Large intestine (tissue), 12 donors: ENCODE measurements at places on chromosomes 6 and 20. TPM values are rescaled to one million over a fixed set of nuclear protein-coding genes. Genes with fewer than 3 reads are reported as not detected.

DNA sequence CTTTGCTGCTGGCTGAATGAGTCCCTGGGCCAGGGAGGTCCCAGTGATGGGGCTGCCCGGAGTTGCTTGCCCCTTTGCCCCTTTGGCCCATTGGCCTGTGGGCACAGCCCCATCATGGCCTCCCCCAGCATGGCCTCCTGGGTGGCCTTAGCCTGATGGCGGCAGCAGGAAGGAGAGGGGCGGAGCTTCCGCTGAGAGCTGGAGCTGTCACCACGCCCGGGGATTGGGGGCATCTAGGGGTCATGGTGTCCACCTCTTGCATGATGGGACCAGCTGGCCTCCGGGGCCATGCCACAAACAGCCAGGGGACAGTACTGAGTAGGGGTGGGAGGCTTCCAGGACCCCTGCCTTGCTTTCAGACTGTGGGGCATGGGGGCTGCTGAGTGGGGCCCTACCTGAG lies 31.5 kb upstream of the GATA5 start:
- DNase-seq: no peak
- H3K4me1 ChIP-seq: no peaks in the 10 kb centered on the region
- H3K27ac ChIP-seq: no peak overlapping the region
- no peaks in the 10 kb centered on the region for H3K36me3 ChIP-seq
- peaks cover 20% of the 10 kb centered on the region for H3K27me3 ChIP-seq
- no peak overlapping the region for H3K4me3 ChIP-seq

- H3K4me3 ChIP-seq: no peak overlapping the region
- H3K27ac ChIP-seq: no peak overlapping the region
- H3K4me1 ChIP-seq: peaks cover 4% of the 10 kb centered on the region
- no peaks in the 10 kb centered on the region for H3K27me3 ChIP-seq
- DNase-seq: no peak
- no peaks in the 10 kb centered on the region for H3K36me3 ChIP-seq
Measured at GRCh38 chr6:13190376-13190775, 138.0 kb downstream of the TBC1D7 start.

DNA sequence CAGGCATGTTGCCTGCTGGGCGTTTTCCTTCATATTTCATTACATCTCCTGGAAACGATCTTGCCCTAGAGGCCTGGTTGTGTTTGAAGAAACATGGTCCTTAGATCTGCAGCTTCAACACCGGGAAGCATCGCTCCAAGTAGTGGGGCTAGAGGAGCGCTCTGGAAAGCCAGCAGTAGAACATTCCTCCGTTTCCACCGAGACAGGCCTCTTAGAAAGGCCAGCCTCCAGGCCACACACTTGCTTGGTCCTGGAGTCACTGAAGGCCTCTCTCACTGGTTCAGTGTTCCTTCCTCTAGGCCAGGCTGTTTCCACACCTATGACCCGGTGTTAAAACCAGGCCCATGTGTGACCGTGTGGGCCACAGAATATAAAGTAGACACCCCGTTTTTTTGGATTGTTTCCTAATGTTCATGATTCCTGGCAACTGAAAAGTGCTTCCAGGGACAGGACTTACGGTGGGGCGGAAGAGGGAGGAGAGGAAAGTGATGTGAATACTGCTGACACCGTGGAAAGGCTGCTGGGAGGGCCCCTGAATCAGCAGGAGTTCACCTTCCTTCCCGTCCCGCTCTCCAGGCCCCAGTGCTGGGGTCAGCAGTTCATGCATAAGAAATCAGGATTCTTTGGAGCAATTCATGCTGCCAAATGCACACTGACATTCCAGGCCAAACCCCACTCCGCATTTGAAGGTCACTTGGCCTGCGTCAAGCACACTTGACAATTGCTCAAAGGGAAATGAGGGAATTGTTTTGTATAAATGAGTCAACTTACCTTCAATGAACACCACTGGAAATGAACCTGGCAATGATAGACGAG lies 83.8 kb downstream of the IYD start:
- H3K27me3 ChIP-seq: no peaks in the 10 kb centered on the region
- DNase-seq: peak; percentile 21
- no peak overlapping the region for H3K27ac ChIP-seq
- no peak overlapping the region for H3K4me3 ChIP-seq

DNA sequence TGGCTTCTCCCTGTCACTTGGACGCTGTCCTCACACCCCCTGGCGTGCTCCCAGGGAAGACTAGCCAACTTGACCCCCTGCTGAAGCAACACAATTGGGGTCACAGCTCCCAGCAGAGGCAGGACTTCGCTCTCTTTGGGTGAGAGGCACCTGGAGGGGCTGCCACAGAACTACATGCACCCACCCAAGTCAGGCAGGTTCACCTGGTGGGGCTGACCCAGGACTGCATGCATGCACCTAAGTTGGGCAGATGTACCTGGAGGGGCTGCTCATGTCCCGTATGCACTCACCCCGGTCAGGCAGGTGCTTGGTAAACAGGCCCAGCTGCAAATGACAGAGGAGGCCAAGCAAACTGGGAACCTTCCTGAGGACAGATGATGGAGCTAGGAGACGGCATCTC lies 154.3 kb upstream of the RPS6KA2 start:
- H3K27ac ChIP-seq: no peak overlapping the region
- no peaks in the 10 kb centered on the region for H3K4me1 ChIP-seq
- peaks cover 2% of the 10 kb centered on the region for H3K27me3 ChIP-seq
- DNase-seq: no peak

MCCD1 gene
- not detected for polyA plus RNA-seq
